ENCODE measurements at places on chromosomes 5 and 9. TPM values are rescaled to one million over a fixed set of nuclear protein-coding genes. Genes with fewer than 3 reads are reported as not detected.

PIP5K1B gene
- 0.55 TPM for total RNA-seq

TMEM252 gene
- total RNA-seq: not detected

GRCh38 chr9:91162311-91162710 lies 199.4 kb downstream of the AUH start:
- no peak for DNase-seq
- H3K27me3 ChIP-seq: no peaks in the 10 kb centered on the region
- H3K27ac ChIP-seq: peak overlapping the region; percentile 79
- peaks cover 29% of the 10 kb centered on the region for H3K4me1 ChIP-seq

DNA sequence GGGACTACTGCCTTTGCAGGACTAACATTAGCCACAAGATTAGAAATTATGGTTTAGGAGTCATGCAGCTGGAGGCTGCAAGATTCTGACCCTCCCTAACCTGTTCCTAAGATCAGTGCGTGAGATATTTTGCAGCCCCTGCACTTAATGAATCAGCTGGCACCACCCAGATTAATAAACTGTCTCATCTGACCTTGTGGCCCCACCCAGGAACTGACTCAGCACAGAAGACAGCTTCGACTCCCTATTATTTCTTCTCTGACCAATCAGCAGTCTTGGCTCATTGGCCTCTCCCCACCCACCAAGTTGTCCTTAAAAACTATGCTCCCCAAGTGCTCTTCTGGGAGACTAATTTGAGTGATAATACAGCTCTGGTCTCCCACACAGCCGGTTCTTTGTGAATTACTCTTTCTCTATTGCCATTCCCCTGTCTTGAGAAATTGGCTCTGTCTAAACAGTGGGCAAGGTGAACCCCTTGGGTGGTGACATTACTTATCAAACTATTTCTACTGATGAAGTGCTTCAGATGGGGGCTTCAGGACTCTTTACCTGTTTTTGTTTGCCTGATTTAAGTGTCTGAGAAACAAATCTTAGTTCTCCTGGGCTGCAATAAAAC lies 17.0 kb downstream of the CTSL start:
- no peaks in the 10 kb centered on the region for H3K4me1 ChIP-seq
- no peak for DNase-seq
- H3K27ac ChIP-seq: no peak overlapping the region
- peaks cover 25% of the 10 kb centered on the region for H3K27me3 ChIP-seq

PCDHA13 gene
- total RNA-seq: not detected

DNA sequence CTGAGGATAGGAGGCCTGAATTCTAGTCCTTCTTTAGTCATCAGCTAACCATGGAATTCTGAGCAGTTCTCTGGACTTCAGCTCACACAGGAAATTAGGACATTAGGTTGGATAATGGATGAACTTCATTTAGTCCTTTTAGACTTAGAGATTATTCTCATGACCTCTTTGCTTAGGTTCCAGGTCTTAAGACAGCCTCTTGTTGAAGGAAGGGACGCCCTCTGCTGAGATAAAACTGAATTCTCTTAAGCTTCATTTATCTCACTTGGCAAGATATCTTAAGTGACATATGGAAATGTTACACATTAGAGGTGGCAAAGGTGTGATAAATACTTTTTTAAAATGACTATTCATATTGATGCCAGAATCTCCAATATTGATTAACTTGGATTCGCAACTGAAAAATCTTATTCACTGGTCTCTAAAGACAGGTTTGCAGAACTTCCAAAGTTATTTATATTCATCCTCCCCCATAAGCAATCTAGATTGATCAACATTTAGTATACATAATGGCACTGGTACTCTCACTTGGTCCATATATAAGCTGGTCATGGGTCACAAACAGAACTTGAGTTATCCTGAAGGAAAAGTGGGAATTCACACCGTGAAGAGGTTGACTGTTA lies 16.9 kb upstream of the ZNF366 start:
- no peak for DNase-seq
- H3K36me3 ChIP-seq: no peaks in the 10 kb centered on the region
- no peaks in the 10 kb centered on the region for H3K4me1 ChIP-seq
- H3K27me3 ChIP-seq: no peaks in the 10 kb centered on the region
- H3K27ac ChIP-seq: no peak overlapping the region
- H3K4me3 ChIP-seq: no peak overlapping the region

FABP6 gene
- total RNA-seq: not detected

BTNL8 gene
- total RNA-seq: not detected

IL31RA gene
- not detected for total RNA-seq

FGF18 gene
- 0.50 TPM for total RNA-seq

SPINK4 gene
- not detected for total RNA-seq

GRCh38 chr5:180235846-180236245 lies 26.8 kb upstream of the RASGEF1C start:
- no peak overlapping the region for H3K27ac ChIP-seq
- no peaks in the 10 kb centered on the region for H3K4me1 ChIP-seq
- no peak overlapping the region for H3K4me3 ChIP-seq
- no peak for DNase-seq
- peaks cover 11% of the 10 kb centered on the region for H3K36me3 ChIP-seq

DNA sequence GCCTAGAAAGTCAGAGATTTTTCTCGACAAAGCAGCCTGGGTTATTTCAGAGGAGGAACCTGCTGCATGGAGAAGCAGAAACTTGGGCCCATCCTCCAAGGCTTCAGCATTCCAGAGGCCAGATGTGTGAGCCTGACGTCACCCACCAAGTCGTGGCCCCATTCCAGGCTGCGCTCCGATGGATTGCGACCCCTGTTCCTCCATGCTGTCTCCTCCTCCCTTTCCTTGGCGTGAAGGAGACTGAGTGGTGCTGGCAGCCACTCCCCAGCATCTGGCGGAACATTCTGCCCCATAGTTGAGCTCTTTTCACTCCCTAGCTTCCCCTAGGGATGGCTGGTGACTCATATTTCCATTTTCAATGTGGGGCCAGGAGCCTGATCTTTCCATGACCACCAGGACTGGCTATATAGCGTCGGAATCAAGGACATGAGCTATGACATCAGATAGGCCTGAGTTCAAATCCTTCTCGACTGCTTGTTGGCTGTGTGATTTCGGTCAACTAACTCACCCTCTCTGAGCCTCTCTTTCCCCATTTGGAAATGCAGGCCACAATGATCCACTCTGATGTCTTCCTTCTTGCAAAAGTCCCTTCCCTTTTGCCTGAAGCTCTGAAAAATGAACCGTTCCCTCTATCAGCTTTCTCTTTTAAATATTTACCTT lies 24.5 kb upstream of the DUSP1 start:
- H3K27ac ChIP-seq: no peak overlapping the region
- H3K4me1 ChIP-seq: peaks cover 9% of the 10 kb centered on the region
- peaks cover 2% of the 10 kb centered on the region for H3K36me3 ChIP-seq
- no peak overlapping the region for H3K4me3 ChIP-seq

- no peaks in the 10 kb centered on the region for H3K27me3 ChIP-seq
- no peaks in the 10 kb centered on the region for H3K4me1 ChIP-seq
- no peak overlapping the region for H3K4me3 ChIP-seq
- H3K36me3 ChIP-seq: no peaks in the 10 kb centered on the region
- no peak overlapping the region for H3K27ac ChIP-seq
- DNase-seq: no peak
These were observed 123.0 kb downstream of the ADAMTSL1 start for GRCh38 chr9:18596920-18597319.

PCDHA3 gene
- total RNA-seq: not detected

DNA sequence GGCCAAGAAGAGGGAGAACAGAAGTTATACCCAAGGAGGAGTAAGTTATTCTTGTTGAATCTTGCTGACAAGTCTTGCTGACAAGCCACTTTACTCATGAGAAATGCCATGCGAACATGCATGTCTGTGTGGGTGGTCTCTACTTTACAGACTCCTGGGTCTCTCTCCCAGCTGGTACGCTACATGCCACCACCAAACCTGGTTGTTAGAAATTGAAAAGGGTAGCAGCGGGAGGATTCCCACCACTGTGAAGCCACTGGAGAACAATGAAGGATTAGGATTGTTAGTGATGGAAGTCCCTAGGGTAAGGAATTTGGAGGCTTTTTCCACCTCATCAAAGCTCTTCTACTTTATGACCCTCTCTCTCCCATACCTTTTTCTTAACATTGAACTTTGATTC lies 53.6 kb upstream of the GABRB2 start:
- no peaks in the 10 kb centered on the region for H3K27me3 ChIP-seq
- H3K36me3 ChIP-seq: no peaks in the 10 kb centered on the region
- no peak overlapping the region for H3K27ac ChIP-seq
- DNase-seq: no peak

ZFP37 gene
- total RNA-seq: 1.5 TPM

GRCh38 chr5:1367149-1367548 lies 22.2 kb upstream of the CLPTM1L start:
- H3K27ac ChIP-seq: no peak overlapping the region
- H3K36me3 ChIP-seq: no peaks in the 10 kb centered on the region
- H3K4me3 ChIP-seq: no peak overlapping the region
- DNase-seq: no peak
- peaks cover 2% of the 10 kb centered on the region for H3K4me1 ChIP-seq

FAM221B gene
- not detected for total RNA-seq

DNA sequence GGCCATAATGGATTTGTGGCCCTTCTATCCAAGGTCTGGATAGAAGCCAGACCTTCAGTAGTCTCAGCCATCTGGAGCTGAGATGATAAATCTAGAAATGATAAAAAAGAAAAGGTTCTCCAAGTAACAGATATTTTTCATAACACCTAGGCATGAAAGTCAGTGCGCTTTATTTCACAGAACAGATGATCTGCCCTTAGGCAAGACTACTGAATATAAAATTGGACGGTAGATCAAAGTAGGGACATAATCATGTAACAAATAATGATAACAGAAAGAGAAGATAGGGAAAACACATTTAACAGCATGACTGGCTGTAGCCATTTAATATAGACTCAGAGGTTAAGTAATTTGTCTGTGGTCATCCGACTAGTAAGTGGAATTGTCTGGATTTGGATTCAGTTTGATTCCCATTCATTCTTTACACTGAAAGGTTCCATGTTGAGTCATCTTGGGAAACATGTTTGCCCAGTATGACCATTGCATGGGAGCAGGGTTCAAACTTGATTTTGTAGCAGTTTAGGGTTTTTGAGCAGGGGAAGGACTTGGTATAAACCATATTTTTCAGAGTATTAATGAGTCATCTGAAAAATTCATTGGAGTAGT lies 4.1 kb upstream of the CAVIN4 start:
- no peak overlapping the region for H3K27ac ChIP-seq
- H3K27me3 ChIP-seq: no peaks in the 10 kb centered on the region
- H3K4me1 ChIP-seq: no peaks in the 10 kb centered on the region

DNA sequence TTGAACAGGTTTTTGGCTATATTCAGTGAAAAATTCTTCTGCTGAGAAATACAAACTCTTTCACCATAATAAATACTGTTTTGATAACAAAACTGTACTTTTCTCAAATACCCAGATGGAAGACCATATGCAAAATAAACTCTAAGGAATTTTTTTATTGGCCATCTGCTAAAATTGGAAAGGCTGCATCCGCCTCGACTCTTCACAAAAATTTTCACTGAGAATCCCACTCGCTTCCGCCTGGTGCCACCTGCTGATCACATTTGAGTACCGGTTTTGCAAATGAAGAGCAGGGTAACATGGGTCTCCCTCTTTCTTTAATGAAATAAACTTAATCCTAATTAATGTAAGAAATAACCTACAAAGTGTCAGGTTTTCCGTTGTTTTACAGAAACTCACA lies 76.4 kb downstream of the TTLL11 start:
- no peaks in the 10 kb centered on the region for H3K27me3 ChIP-seq
- no peak for DNase-seq
- H3K4me1 ChIP-seq: peaks cover 8% of the 10 kb centered on the region

SLC6A19 gene
- not detected for total RNA-seq

GRCh38 chr5:1315709-1316587 lies 21.1 kb upstream of the TERT start:
- DNase-seq: peak; percentile 40
- H3K4me3 ChIP-seq: peak overlapping the region; percentile 87
- H3K4me1 ChIP-seq: peaks cover 40% of the 10 kb centered on the region
- peak overlapping the region; percentile 97 for H3K27ac ChIP-seq
- no peaks in the 10 kb centered on the region for H3K27me3 ChIP-seq
